ENCODE measurements at places on chromosomes 4 and X. TPM values are rescaled to one million over a fixed set of nuclear protein-coding genes. Genes with fewer than 3 reads are reported as not detected.

- no peak for DNase-seq
Measured at GRCh38 chrX:111848541-111848940, 27.4 kb upstream of the TRPC5OS start.

- no peak for DNase-seq
Measured at GRCh38 chr4:15870079-15870478, 68.5 kb downstream of the FGFBP1 start.

GRCh38 chr4:123807187-123807586 is 410.6 kb downstream of the SPRY1 start:
- DNase-seq, result no peak

GRCh38 chr4:42672359-42673081 is 15.6 kb upstream of the ATP8A1 start:
- no peak for DNase-seq

MMRN1 gene
- total RNA-seq, result 0.19 TPM

PTTG2 gene
- not detected for total RNA-seq

VGLL1 gene
- not detected for total RNA-seq

DNA sequence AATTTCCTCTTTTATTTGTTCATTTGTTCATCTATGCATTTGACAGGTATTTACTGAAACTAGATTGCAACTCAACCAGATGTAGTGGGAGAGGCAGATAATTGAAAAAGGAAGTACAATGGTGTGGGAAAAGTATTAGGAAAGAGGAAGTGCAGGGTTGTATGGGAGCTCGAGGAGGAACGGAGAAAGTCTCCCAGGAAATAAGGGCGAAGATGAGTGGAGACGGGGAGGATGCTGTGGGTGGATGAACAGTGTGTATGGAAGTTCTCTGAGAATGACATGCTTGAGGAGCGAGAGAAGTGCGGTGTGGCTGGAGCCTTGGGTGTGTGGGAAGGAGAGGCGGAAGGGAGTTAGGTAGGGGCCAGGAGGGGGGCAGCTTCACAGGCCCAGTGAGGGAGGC is 87.5 kb upstream of the DHX15 start:
- no peak for DNase-seq

PNMA5 gene
- total RNA-seq, result not detected

- DNase-seq, result no peak
Measured at GRCh38 chrX:25151749-25152148, 136.0 kb upstream of the ARX start.

- no peak for DNase-seq
Measured at GRCh38 chr4:151604238-151604637, 156.6 kb downstream of the GATB start.

SPANXA1 gene
- not detected for total RNA-seq

DNA sequence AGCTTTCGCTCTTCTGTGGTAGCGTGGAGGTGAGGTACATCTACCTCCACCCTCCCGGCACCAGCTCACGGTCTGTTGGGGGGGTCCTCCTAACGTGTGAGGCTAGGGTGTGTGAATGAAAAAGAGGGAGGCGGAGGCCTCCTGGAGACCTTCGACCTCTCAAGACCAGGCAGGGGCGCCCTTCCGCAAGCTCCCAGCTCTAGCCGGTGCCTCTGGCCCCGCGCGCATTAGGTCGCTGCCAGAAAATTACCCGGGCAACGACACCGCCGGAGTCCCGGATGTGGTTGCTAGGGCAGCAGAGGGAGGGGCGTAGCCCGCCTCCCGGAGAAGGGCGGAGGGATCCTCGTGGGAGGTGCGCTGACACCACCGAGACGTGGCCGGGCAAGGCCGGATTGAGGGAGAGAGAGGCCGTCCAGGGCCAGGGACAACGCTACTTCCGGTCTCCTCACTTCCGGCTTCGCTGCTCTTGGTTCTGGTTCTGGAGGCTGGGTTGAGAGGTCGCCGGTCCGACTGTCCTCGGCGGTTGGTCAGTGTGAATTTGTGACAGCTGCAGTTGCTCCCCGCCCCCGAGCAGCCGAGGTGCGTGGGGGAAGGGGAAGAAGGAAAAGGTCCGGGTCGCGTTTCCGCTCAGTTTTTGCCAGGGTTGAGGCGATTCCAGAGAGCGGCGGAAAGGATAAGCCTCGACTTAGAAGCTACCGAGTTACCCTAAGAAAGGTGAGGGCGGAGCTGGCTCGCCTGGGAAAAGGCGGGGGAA is at the start of the genes ARFIP1 and TIGD4:
TSS of gene ARFIP1 (plus strand) at position 442 of the 754 bp plus-strand sequence. CDS start 49,680 bp downstream, outside the sequence.
TSS of gene TIGD4 (minus strand) at position 218 of the 754 bp plus-strand sequence. CDS start 8,726 bp downstream, outside the sequence.
- DNase-seq, result peak; percentile 92

DNA sequence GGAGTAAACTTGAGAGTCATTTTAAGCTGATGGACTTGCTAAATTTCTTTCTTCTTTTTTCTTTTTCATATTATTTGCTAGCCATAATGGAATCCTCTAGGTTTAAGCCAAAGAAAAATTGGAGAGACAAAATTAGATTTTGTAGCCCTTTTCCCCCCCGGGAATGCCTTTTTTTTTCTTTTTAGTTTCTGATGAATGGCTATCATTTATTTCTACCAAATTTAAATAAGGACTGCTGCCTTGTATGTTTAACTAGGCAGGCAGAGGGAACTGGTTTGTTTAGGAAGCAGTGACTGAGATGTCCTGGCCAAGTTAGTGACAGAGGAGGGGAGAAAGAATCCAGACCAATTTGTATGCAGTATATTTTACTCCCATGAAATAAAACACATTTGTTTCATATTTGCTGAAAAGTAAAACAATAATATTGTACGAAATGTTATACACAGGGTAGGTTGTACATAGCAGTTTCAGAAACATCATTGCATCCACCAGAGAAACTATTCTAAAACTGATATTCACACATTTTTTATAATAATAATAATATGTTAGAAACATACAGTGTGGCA is 5.7 kb downstream of the PITX2 start:
- no peak for DNase-seq

GRCh38 chr4:66266035-66266434 is 595.7 kb upstream of the EPHA5 start:
- DNase-seq, result no peak

DNA sequence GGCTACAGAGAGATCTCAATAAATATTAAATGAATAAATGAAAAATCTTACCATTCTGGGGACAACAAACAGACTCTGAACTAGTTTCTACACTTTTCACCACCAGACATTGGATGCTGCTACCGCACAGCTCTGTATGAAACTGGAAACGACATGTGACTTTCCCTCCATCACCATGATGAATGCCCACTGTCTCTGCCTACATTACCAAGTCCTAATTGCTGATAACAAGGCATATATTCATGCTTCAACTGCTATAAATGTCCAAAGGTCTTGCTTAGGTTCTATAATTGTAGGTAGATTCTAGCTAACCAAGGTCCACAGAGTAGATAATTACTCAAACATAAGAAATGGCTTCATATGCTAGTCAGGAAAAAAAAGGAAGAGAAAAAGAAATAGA is 399.4 kb upstream of the ADGRL3 start:
- no peak for DNase-seq
